EH (cell line): ENCODE measurements at places on chromosomes 11 and 22.

DNA sequence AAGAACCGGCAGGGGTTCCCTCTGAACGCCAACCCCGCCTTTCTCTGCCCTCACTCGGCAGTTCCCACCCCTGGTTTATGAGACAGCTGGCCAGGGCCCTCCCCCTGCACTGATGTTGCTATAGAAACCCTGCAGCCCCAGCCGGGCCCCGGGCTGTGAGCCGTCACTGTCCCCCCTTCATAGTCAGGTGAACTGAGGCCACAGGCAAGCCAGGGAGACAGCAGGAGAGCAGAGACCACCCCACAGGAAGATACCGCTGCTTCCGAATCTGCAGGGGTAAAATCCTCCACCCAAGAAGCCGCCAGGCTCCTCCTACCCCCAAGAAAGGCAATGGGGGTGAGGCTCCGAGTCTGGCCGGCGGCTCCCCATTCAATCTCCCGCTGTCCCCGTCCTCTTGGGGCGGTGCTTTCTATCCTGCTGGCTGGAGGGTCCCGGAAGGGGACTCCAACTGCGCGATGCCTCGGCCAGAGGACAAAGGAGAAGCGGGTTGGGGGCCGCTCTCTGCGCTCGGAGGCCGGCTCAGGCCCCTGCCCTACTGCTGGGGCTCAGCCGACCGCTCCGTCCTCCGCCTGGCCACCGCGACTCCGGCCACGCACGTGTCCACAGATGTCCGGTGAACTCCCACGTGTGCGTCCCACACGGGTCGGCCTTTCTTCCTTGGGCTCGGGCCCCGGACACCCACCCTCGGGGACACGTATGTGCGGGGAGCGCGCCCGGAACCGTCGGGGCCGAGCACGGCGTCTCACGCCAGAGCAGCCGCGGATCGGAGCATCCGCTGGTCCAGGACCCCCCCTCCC lies 587 bp downstream of the SLC25A22 start:
- peak; percentile 87 for DNase-seq

- no peak for DNase-seq
These were observed 3.1 kb downstream of the KCNJ4 start for GRCh38 chr22:38451864-38452263.

GRCh38 chr11:87174870-87175269 lies 137.1 kb downstream of the TMEM135 start:
- peak; percentile 29 for DNase-seq

DNA sequence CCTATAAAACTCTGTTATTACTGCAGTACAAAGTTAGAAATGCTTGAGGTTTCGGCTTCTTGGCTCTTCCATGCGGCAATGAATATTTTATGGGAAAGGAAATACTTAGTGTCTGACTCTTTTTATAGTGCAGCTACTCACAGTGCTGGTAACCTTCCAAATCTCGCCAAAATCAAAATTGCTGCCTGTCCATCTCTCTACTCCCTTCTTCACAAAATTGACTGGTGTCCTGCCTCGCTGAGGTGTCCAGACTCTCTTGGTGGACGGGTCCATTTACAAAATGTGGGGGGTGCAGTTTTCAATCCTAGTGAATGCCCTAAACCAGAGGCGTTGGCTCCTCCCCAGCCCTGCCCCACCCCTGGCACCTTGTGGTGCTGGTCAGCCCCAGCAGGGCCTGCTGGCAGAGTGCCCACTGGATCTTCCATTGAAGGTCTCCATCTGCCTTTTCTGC lies 73.5 kb downstream of the ZBTB16 start:
- peak; percentile 90 for DNase-seq

GRCh38 chr22:43946384-43946667 lies 8.9 kb upstream of the SAMM50 start:
- peak; percentile 28 for DNase-seq

- DNase-seq, result peak; percentile 90
These were observed 1.6 kb downstream of the SUN2 start for GRCh38 chr22:38753948-38754750.

GRCh38 chr22:28009272-28009827 lies 90.3 kb upstream of the PITPNB start:
- DNase-seq, result peak; percentile 88

DNA sequence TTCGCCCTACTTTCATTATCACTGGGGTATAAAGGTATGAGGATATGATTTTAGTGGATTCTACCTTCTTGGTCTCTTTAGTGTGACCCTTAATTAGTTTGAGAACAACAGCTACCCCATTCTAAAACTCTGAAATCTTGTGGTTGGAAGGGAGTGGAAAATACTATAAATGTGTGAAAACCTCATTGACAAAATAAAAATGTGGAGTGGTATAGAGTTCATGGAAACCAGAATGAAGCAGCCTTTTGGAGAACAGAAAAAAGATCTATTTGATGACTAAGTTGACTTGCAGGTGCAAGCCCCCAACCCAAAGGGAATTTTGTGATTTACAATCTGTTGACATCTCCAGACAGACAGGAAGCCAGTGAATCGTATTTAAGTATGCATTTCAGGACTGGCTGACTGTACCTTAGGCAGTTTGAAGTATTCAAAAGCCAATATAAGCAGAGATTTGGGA lies 75.8 kb downstream of the GAS2 start:
- no peak for DNase-seq

DNA sequence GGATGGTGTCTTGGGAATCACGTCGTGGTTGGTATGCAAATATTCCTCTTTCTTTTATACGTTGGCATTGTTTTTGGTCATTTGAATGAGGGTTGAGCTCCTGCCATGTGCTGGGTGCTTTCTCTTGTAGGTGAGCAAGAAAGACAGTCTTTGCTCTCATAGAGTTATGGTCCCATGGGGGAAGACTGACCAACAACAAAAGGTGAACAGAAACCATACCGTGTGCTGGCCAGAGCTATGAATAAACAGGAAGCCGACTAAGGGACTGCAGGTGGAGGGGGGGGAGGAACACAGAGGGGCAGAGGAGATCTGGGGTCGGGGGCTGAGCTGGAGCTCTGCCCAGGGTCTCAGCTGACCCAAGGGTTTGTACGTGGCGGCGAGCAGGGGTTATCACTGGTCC lies 245.3 kb downstream of the CTTN start:
- no peak for DNase-seq

DNA sequence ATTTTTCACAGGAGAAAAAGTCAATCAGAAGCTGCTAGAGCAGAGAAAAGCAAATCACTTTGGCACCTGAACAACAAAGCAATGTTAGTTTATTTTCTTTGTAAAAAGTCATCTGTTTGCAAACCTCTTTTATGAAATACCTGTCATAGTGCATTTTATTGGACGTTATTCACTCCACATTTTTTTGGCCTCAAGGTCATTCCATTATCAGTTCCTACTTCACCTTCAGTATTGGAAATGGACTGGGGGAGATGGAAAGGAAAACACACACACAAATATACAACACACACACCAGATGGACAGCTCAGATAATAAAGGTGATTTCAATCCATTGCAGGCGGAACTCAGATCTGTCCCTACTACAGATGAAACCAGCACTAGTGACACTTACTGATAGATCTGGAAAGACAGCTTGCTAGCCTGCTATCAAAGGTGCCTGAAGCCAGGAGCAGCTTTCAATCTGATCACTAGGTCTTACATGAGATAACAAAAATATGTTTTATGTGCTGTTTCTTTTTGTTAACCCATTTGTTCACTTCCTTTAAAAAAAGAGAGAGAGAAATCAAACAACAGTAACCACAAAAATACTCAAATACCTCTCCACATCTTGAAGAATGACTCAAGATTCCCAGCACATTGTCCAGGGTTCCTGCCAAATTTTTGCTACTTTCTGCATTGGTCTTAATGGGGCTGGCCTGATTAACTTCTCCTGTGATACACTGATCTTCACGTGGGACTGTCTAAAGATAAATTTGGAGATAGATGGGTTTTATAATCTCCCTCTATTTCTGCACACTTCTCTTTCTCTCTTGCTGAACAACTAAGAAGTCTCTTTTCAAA lies 844.3 kb upstream of the TENM4 start:
- DNase-seq, result no peak

DNA sequence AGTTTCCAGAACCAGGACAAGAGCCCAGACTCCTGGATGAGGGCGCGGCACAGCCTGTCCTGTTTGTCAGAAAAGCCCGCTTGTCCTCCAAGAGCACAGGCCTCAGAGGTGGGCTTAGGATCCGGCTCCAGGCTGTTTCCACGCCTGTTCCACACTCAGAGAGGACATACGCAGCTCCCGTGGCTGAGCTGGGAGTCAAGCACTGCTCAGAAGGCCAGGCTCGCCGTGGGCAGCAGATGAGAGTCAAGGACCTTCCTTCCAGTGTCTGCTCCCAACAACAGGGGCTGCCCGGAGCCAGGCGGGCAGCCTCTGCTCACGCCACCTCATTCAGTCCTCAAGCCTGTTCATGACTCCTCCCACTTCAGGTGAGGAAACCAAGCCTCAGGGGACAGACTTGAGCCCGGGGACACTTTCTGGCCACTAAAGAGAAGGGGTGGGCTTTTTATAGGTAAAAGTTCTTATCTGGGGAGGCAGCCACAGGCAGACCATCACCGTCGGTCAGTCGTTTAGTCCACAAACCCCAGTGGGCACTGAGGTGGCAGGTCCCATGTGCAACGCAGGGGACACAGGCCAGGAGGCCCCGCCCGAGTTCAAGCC lies 3.8 kb downstream of the CYB5R3 start:
- no peak for DNase-seq

DNA sequence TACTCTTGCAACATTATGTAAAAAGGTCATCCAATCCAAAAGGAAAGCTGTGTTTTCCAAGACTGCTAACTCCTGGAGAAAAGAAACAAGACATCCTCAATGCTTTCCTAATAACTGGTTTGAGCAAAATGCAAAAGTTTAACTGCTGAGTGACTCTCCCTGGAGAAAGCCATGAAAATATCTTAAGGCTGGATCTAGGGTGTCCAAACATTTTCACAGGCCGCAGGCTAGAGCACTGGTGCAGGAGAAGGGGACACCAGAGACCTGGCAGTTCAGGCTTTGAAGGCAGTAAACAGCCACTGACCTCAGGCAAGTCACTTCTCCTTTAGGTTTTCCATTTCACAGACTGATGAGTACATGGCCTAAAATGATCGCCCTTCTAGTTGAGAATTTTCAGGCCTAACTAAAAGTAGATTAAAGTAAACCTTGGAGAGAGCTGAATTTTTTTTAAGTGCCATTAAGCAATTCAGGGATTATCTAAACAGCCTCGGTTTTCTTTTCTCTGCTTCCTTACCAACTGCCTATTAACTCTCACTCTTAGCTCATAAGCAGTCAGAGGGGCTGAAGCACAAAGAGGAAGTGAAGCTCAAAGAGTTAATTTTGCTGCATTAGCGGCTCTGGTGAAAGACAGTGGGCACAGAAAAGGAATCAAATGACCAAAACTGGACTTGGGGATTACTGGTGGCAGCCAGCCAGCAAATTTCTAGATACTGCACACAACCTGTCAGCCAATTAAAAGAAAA lies 2.3 kb downstream of the CHKA start:
- no peak for DNase-seq

DNA sequence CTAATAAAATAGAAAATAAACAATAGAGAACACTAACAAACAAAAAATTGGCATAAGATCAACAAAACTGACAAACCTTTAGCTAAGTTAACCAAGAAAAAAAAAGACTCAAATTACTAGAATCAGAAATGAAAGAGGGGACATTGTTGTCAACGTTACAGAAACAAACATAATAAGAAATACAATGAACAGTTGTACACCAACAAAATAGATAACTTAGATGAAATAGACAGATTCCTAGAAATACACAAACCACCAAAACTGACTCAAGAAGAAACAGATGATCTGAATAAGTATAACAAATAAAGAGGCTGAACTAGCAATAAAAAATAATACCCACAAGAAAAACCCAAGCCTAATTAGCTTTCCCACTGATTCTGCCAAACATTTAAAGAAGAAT lies 34.7 kb upstream of the TMPRSS4 start:
- no peak for DNase-seq

DNA sequence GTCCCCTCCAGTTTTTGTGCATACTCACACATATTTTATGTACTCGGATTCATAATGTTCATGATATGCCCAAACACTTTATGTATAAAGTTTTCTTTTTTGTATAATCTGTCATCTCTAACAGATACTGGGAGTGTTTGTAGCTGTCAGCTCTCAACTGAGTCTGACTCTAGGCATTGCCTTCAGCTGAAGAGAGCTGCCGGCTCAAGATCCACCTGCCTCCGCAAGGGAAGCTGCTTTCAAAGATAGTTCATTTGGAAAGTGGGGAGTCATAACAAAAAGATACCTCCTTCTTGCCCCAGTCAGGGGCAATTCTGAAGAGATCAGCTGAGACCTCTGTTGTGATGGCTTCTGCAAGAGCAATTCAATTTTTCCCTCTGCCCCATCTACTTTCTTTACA lies 58.9 kb downstream of the GUCY1A2 start:
- DNase-seq, result no peak

GRCh38 chr11:95372097-95372656 lies 141.2 kb upstream of the SESN3 start:
- DNase-seq, result no peak

- DNase-seq, result no peak
These were observed 71.9 kb downstream of the NFAM1 start for GRCh38 chr22:42360348-42360747.

GRCh38 chr11:74937696-74938475 lies 11.0 kb downstream of the XRRA1 start:
- DNase-seq, result peak; percentile 54

- no peak for DNase-seq
These were observed 10.2 kb downstream of the KCNJ4 start for GRCh38 chr22:38444783-38445182.

GRCh38 chr11:121571506-121571905 lies 118.7 kb upstream of the SORL1-AS1 start:
- no peak for DNase-seq

DNA sequence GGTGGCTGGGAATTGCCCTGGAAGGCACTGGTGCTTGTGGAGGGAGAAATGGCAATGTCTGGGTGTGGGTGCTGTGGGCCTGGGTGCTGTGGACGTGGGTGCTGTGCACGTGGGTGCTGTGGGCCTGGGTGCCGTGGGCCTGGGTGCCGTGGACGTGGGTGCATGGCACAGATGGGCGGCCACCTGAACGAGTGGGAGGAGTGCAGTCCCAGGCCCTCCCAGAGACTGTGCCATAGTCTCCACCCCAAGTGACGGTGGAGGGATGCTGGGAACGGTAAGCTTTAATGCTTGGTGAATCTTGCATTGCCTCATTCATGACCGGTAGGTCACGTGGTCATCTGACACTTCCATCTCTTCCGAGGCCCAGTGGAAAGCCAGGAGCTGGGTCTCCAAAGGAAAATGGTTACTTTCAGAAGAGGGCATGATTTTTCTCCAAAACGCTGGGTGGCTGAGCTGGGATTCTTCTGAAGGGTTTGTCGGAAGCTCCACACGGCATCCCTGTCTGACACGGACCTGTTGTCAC lies 28.8 kb upstream of the BRSK2 start:
- no peak for DNase-seq

DNA sequence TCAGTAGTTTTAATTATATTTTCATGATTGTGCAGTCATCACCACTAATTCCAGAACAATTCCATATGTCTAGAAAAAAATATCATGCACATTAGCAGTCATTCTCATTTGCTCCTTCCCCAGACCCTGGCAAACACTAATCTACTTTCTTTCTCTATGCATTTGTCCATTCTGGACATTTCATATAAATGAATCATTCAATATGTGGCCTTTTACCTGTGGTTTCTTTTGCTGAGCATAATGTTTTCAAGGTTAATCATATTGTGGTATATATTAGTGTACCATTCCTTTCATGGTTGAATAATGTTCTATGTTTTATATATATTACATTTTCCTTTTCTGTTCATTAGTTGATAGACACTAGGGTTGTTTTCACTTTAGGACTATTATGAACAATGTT lies 811.1 kb upstream of the RAG2 start:
- DNase-seq, result no peak

- no peak for DNase-seq
These were observed 58.7 kb upstream of the TNRC6B start for GRCh38 chr22:40118979-40119378.

- DNase-seq, result peak; percentile 76
These were observed 592 bp upstream of the CTSC start for GRCh38 chr11:88337987-88338668.

- DNase-seq, result no peak
These were observed 365.3 kb upstream of the PDGFD start for GRCh38 chr11:104529213-104529612.
